Liver (tissue), 10 donors: ENCODE measurements at places on chromosomes 2 and 18.

DNA sequence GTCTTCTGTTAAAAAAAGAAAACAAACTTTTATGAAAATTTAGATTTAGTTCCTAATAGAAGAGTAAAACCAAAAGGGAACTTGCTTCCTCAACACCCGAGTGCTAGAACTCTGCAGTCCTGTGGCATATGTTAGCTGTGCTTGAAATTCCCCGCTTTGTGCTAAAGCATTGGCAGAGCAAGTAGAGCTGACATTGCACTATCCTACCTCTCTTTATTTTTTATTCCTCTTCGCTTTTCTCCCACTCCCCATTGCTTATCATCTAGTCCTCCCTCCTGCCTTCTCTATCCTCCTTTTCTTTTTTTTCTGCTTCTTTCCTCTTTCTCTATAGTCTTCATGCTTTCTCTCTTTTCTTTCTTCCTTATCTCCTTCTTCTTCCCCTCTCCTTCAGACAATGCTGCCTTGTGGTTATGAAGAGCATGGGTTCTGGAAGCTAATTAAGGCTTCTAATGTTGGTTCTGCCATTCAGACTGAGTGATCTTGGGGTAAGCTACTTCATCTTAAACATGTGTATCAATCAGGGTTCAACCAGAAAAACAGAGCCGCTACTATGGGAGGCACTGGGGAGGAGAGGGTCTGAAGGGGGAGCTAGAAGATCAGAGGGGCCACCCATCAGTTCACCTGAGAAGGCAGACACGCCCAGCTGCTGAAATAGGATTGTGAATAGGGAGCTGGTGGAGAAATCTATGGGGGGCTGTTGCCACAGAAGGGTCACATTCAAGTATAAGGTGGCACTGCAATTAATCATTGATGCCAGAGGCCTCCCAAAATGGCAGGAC, 31.4 kb upstream of the PELI1 start:
- DNase-seq: no peak

DNA sequence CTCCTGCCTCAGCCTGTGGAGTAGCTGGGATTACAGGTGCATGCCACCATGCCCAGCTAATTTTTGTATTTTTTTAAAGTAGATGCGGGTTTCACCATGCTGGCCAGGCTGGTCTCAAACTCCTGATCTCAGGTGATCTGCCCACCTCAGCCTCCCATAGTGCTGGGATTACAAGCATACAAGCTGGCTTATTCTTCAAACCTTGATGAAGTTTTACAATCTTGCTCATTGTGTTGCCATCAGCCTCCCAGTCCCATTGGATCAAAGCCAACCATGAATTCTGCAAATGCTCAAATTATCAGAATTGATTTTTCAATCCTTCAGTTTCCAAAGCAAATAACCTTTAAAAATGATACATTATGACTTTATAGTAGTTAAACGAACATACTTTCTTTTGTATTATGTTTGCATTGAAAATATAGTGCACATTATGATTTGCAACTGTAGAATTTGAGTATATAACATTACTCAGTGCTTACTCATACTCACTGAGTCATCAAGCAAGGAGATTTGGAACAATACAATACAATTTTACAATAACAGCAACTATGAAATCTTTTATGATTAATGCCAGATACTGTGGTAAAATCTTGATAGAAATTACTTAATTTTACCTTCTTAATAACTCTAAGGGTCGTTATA, 1491.9 kb upstream of the CELF4 start:
- DNase-seq: no peak

- no peak for DNase-seq
Measured at GRCh38 chr18:58845928-58846724, 18.6 kb upstream of the ZNF532 start.

GRCh38 chr2:24762518-24762917, 30.7 kb downstream of the PTRHD1 start:
- DNase-seq: no peak

DNA sequence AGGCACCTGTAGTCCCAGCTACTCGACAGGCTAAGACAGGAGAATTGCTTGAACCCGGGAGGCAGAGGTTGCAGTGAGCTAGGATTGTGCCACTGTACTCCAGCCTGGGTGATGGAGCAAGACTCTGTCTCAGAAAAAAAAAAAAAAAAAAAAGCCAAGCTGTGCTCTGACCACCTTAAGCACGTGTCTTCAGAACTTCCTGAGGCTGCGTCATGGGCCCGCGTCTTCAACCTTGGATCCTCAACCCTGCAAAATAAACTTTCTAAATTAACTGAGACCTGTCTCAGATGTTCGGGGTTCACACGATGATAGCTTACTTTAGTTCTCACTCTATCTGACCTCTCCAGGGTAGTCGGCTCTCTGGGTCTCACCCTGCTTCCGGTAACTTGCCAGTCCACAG, 65.8 kb upstream of the CABLES1 start:
- no peak for DNase-seq
